ENCODE measurements at places on chromosomes 3 and 15.

DNA sequence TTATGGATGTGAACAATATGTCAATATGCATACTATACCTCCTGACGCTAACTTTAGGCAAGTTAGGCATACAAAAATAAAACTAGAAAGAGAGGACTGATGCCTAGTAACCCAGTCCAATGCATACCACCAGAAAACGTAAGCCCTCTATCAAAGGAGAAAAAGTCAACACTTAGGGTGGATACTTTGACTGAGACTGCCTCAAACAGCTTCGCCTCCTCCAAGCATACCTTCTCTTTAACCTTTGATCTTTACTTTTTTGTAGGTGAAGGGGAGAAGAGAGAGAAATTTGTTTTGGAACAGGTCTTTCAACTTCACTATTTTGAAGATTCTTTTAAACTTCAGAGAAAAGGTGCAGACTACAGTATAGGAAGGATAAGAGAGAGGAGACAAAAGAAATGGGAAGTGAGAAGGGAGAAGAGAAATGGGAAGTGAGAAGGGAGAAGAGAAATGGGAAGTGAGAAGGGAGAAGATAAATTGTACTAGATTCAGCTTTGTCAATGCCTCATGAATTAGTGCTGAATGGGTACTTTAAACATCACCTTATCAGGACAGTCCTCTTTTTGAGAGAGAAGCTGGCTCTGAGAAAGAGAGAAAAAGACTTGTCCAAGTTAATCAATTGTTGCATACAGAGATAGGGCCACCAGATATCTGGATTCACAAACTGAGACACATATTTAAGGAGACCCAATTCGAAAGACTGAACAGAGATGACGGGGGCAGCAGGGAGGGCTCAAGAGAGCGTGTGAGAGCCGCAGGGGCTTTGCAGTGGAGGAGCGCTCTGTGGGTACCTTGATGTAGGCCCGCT is 1.0 kb downstream of the P3H2 start:
- no peak for DNase-seq

DNA sequence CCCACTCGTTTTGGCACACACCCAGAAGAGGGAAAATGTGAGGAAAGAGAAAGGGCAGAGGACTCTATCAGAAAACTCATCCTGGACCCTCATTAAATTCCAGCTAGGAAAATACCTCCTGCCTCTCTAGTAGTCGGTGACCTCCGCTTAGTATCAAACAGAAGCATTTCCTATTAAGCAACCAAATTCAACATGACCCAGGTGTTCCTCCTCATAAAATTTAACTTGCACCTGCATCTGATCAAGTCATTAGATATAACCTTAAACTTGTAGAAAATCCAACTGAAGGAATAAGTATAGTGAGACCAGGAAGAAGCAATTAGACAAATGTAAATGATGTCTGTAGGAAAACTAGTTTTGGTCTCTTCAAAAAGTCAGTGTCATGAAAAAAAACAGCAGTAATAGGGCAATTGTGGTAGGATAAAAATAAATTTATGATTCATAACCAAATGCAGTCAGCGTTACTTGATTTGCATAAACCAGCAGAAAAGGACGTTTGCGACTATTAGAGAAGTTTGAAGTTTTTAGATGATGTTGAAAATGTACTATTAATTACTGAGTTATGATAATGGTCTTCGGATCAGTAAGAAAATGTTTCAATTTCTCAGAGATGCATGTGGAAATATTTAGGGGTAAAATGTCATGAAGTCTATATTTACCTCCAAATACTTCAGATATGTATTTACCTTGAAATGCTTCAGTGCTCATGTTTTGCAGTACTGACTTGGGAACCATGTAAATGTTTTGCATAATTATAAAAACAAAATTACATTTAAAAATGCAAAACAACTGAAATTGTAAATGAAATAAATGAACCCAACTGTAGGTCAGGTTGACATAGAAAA is 44.6 kb downstream of the LDHAL6B start:
- no peak for DNase-seq

- no peak for DNase-seq
These were observed 189.3 kb downstream of the NECTIN3 start for GRCh38 chr3:111260878-111261277.

DNA sequence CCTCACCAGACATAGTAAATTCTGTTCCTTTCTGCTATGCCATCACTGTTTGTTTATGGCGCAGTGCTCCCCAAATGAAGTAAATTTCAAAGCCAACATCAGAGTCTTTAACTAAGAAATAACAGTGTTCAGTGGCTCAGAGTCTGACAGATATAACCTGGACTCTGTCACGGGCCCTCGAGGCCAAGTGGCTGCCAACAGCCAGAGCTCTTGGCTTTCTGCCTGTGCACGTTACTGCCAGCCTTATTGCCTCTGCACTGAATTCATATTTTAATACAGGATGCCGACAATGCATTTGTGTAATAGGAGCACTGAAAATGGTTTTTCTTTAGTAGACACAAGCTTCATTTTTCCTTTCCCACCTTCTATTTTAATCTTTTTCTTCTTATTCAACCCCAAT is 219.9 kb downstream of the NLGN1 start:
- peak; percentile 58 for DNase-seq

GRCh38 chr3:55442861-55443260 is 44.2 kb downstream of the WNT5A start:
- no peak for DNase-seq

DNA sequence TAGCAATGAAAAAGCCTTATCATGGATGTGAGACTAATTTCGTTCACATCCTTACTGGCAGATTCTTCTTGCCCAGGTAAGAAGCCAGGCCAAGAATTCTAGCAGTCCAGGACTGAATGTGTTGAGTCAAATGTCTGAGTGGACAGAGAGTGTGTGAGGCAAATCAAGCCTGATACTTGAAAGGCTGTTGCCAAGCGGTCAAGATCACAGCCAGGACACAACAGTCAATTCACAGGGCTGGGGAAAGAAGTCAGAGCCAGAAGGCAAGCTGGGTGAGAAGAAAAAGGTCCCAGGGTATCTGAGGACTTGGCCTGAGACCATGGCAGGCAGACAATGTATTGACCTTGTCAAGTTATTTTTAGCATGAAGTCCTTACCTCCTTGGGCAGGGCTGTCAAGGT is 301.3 kb downstream of the ZNF385D start:
- DNase-seq, result peak; percentile 47

DNA sequence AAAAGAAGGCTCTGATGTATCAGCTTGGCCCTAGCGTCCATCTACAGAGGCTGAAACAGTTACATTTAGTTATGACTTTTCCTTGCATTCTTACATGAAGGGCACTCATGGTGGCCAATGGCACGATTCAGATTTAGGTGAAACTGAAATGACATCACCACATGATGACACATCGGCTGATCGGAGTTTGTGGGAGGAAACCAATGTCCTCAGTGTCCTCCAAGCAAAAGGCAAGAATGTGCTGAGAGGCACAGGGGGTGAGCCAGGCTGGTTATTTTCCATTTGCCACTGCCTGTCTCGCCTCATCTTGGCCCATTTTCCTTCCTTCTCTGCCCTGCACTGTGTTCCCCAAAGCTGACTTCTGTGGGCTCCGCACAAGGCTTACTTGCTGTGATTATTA is 34.4 kb downstream of the TARS3 start:
- DNase-seq, result no peak
